ENCODE measurements at places on chromosomes 12 and 14.

GRCh38 chr14:100312877-100313400 lies 6.7 kb upstream of the SLC25A29 start:
- DNase-seq, result no peak

- DNase-seq, result no peak
Measured at GRCh38 chr12:51171884-51172514, 936 bp downstream of the TFCP2 start.

GRCh38 chr14:96176811-96177211 lies 27.8 kb upstream of the BDKRB2 start:
- DNase-seq, result peak; percentile 57

GRCh38 chr12:1531654-1532374 lies 62.6 kb downstream of the FBXL14 start:
- DNase-seq, result no peak

DNA sequence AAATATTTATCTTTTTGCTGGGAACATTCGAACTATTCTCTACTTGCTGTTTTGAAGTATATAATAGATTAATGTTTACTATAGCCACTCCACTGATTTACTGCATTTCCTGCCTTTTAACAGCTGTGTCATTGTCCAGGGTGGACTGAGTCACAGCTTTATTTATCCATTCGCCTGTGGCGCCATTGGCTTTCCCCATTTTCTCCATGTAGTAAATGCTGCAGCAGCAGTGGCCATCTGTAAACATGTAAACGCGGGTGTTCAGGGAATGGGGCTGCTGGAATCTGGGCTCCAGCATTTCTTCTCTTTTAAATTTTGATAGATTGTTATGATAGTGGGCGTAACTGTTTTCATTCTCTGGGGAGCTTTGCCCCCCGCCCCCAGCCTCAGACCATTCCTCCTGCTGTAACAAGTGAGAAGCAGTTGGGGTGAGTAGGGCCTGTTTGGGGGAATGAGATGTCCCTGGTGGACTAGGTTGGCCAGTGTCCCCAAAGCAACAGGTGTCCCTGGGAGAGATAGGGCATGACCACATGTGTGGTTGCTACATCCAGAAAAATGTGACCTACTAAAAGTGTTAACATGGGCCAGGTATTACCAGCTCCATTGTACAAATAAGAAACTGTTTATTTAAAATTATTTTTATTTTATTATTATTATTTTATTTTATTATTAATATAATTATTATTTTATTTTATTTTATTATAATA lies 32.9 kb downstream of the RIN3 start:
- DNase-seq, result peak; percentile 22

Data from HFF-Myc (cell line).